ENCODE measurements at places on chromosomes 11 and 22.
A peak's percentile ranks its signal among the peaks of the same experiment; 100 is the strongest.

DNA sequence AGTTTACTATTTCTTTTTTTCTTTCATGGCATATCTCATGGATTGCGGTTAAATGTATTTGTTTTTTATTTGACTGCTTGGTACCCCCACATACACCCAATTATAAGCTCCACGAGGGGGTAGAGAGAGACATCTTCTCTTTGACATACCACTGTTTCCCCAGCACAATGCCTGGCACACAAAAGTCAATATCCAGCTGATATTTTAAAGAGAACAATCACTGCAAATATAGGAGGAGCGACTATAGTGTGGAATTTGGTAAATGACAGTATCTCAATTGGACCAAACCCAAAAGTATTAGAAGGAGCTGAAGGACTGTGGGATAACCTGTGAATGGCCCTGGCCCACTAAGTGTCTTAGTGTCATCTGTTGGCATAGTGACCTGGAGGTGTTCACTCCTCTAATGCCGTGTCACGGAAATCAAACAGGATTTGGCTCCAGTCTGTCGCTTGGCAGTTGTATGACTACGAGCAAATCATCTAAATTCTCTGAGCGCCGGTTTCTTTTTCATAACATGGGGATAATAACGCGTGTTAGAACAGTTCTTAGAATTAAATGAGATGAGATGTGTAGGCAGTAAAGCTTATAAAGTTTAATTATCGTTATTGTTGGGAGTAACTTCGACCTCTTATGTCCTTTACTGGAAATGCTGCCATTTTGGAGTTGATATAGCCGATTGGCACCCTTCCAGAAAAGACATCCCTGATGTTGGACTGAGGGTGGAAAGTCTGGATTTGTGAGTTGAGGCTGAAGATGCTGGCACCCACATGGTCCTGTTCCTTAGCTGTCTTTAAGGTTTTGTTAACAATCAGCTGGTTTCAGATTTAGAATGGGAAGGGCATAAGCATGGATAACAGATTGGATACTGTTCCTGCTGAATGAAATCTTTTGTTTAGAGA is 144.5 kb downstream of the DBX1 start:
- DNase-seq: no peak

- peak; percentile 4 for DNase-seq
Observed at GRCh38 chr11:107018902-107019493, 722 bp upstream of the GUCY1A2 start.

DNA sequence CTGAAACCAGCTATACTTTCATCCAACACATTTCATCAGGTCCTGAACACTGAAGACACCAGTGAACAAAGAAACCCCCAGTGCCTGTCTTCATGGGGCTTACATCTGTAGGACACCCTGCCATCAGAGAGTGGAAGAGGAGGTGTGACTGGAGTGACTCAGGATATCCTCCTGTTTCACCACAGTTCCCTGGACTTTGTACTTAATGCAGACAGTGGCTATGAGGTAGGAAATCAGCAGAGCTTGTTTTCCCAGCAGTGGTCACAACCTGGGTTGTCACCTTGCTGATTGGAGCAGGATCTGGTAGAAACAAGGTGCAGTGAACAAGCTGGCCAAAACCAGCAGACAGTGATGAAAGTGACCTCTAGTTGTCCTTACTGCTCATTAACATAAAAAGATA is 128.8 kb downstream of the KIRREL3 start:
- no peak for DNase-seq

DNA sequence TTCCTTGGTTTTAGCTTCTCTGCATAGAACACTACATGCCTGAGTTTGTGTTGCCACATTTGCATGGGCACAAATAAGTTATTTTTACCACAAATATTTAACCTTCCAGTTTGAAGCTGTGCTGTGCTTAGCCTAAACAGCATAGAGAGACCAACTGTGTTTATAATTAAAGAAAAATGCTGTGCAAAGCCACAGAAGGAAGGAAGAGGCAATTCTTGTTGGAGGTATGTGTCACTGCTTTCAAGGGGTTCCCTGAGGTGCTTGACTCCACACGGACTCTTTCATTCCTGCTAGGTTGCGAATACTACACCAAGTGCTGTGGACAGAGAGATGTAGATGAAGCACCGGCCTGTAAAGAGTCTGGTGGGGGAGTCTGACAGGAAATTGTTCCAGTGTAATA is 47.6 kb upstream of the OLFML1 start:
- DNase-seq: no peak

Data from suppressor macrophage treated with lipopolysaccharide for 1 hour (primary cell).